Kidney tubule cell (primary cell): ENCODE measurements at places on chromosomes 1 and 21.

DNA sequence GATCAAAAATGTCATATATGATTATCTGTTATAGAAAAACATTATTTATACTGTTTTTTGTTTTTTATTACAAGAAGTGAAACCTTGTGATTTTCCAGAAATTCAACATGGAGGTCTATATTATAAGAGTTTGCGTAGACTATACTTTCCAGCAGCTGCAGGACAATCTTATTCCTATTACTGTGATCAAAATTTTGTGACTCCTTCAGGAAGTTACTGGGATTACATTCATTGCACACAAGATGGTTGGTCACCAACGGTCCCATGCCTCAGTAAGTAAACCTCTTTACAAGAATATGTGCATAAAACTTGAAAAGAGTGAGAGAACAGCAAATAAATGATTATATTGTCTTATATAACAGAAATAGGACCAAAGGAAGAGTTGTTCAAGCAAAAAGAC is 14.5 kb downstream of the CFHR4 start:
- no peak for DNase-seq

DNA sequence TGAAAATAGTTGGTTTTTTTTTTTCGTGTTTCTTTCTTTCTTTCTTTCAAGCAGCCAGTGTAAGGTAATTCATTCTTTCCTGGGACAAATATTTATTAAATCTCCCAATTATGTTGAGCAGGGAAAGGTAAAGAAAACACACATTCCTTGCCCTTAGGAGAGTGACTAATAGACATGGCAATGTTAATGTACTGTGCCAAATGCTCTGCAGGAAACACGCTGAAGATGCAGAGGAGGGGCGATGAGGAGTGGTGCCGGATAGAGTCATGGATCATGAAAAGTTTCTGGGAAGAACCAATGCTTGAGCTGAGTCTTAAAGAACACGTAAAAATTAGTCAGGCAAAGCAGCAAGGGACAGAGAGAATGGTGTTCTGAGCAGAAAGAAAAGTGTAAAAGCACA is 199.2 kb downstream of the DNM3 start:
- peak; percentile 73 for DNase-seq

- no peak for DNase-seq
Measured at GRCh38 chr1:228002792-228003191, 4.0 kb upstream of the WNT3A start.

GRCh38 chr1:12424793-12425192 is 193.2 kb downstream of the DHRS3 start:
- no peak for DNase-seq

DNA sequence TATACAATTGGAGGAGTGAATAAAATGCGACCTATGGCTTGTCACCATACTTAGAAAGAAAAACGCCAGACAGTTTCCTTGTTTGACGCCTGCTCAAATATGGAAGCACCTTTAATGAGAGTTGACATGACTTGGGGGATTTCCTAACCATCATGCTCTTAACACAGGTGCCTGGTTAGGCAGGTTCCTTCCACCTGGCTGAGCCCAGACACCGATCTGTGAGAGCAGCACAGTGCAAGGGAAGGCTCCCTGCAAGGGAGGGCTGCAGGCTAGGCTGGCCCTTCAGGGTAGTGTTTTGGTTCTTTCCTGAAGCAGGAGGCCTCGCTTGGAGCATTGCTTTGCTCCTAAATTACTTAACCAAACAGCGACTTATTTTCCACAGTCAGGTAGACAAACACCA is 24.6 kb upstream of the KLHDC8A start:
- DNase-seq = no peak

GRCh38 chr1:6688757-6689156 is 12.9 kb downstream of the DNAJC11 start:
- DNase-seq = no peak

- DNase-seq = no peak
Measured at GRCh38 chr1:203252678-203253077, 23.2 kb upstream of the CHIT1 start.

- DNase-seq = no peak
Measured at GRCh38 chr1:223022641-223023473, 120.2 kb downstream of the TLR5 start.

- no peak for DNase-seq
Measured at GRCh38 chr1:37146071-37146470, 111.8 kb upstream of the GRIK3 start.

DNA sequence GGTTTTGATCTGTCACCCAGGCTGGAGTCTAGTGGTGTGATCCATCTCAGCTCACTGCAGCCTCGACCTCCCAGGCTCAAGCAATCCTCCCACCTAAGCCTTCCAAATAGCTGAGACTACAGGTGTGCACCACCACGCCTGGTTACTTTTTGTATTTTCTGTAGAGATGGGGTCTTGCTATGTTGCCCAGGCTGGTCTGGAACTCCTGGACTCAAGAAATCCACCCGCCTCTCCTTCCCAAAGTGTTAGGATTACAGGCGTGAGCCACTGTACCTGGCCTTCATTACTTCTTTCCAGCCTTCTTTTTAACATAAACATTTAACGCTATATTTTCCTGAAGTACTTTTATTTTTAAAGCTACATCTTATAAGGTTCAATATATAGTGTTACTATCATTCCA is 18.4 kb upstream of the HMGCL start:
- no peak for DNase-seq

- DNase-seq = peak; percentile 84
Measured at GRCh38 chr1:8858888-8859706, 19.4 kb downstream of the ENO1 start.

DNA sequence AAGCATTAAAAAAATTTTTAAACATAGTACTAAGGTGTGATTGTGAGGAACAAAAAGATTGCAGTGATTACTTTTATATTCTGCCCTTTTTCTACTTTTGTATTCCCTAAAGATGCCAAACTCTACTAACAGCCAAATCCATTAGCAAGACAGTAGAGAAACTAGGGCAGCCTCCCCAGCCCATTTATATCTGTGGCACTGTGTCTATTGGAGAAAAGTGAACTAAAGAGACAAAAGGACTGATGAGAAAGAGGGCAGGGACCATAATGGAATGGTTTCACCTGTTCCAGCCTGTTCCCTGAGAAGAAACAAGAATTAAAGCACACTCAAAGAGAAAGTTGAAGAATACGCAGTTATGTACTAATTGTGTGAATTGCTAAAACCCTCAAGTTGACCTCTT is 56.6 kb downstream of the ATG4C start:
- no peak for DNase-seq

DNA sequence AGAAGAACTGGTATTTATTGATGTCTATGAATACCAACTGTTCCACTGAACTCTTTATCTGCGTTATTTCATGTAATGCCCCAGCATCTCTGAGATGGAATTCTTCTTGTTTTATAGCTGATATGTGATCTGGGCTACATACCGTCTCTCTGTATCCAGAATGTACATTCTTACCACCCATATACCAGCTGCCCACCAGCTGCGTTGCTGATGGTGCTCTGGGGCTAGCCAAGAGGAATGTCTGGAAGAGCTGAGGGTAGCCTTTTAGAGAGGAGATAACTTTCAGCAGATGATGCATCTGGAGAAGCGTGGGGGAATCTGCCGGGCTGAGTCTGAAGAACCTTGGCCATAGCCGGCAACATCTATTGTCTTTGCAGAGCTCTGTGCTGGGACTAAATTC is 137.5 kb downstream of the RYR2 start:
- DNase-seq = no peak

- DNase-seq = peak; percentile 63
Measured at GRCh38 chr1:192807211-192808162, 1.4 kb upstream of the RGS2 start.

- DNase-seq = no peak
Measured at GRCh38 chr1:18060366-18060765, 47.2 kb upstream of the IGSF21 start.

DNA sequence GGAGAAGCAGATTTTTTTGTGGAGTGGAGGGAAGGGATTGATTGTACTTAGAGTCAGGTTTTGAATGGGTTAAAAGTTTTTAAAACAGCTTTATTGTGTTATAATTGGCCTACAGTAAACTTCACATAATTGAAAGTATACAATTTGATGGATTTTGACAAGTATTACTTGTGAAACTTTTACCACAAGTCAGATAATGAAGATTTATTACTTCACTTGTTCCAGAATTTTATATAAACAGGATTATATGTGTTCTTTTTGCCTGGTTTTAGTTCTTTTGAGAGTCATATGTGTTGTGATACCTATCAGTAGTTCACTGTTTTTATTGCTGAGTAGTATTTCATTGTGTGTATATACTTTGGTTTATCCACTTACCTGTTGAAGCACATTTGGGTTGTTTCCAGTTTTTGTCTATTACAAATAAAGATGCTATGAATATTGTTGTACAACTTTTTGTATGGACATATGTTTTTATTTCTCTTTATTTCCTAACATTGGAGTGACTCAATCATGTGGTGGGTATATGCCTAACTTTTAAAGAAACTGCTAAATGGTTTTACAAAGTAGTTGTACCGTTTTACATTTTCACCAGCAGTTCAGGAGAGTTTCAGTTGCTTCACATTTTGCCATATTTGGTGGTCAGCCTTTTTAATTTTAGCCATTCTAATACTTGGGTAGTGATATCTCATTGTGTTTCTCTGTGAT is 71.0 kb downstream of the DYRK1A start:
- no peak for DNase-seq

DNA sequence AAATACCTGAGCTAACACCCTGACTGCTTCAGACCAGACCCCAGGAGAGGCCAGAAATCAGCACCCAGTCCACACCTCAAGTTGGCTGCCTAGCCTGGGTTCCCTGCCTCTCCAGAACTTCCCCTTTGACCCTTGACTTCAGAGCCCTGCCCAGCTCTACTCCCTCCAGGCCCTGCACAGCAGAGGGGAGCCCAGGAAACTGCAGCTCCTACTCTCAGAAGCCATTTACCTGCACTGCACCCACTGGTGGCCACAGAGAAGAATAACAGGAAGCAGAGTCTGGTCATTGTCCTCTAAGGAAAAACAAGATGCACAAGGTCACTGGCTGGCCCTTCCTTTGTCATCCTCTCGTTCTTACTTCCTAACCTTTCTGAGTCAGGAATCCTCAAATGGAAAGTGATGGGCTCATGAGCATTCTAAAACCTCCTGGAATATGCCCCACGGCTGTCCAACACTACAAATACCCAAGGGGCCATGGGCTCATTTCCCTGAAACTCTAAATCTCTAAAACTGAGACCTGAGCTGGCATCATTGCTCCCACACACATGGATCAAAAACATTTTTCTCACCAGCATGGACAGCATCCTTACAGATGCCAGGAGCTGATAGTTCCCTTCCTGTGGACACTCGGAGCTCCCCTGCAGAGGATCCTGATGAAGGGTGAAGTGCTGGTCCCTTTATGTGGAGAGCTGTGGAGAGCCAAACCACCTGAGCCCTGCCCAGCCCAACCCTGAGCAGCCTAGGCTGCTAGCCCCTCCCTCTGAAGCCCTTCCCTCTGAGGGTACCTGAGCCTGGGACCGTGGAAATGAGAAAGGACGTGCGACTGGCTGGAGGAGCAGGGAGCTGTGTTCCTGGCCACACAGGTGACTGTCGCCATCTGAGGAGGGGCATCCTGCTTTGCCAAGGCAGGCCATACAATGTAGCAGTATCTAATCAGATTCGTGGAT is at the start of gene ITLN2:
Gene ITLN2 (minus strand): TSS at position 652 of the 947 bp plus-strand sequence. CDS start 68 bp downstream, at position 584.
- peak; percentile 66 for DNase-seq

DNA sequence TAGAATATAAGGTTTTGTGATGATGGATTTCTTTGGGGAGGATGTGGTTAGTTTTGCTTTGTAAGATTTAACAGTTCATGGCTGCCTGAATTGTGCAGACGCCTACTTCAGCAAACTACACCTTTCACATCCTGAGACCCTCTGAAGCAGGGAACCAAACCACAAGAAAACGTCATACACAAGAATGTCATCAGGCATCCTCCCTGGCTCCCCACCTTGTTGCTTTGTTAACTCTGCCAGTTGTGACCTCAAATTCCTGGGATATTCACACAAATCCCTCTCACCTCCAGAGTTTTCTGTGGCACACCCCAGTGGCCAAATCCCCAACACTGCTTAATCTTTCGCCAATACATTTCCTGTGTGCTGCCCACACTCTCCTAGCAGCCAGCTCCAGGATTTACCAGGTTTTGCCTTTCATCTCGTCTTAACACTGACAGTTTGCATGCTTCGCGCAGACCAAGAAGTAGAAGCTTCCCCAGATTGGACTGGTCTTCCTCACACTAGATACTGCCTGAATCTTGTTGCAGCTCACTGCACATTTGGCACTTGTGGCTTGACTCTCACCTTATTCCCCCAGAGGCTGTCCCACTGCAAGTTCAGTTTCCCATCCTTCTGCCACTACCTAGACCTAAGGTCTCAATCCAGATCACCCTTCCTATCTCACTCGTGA is 51.1 kb upstream of the CTTNBP2NL start:
- DNase-seq = peak; percentile 7

DNA sequence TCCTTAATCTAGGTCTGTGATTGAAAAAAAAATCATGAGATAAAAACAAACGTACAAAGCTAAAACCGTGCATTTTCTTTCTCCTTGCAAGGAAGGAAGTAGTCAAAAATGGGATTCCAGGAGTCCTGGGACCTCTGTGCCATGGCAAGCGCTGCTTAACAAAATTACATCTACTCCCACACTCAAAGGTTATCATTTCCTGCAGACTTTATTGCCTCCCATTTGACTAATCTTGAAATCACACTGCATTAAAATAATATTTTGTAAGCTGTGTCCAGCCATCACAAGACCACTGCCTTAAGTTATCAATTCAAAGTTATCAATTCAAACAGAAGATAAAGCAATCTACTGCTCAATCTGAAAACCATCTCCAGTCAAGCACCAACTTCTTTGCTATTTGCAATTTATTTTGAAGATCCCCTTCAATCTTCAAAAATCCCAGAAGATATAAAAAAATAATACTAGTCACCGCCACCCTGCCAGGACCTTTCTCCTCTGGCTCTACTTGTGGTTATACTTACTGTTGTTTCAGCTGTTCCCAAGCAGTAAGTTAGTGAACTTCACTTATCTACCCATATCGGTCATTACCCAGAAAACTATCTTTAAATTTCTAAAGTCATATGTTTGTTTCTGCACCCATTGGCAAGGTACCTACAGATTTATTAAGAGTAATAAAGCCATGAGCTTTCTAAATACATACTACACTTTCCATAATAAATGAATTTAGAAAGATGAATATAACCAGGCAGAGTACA is 38.1 kb upstream of the RAP1GAP start:
- no peak for DNase-seq

GRCh38 chr1:20999525-21000244 is 177.0 kb downstream of the EIF4G3 start:
- no peak for DNase-seq

- peak; percentile 48 for DNase-seq
Measured at GRCh38 chr1:10909697-10910680, 102.5 kb upstream of the TARDBP start.

- no peak for DNase-seq
Measured at GRCh38 chr1:44524655-44525500, 119.8 kb downstream of the RNF220 start.

- peak; percentile 94 for DNase-seq
Measured at GRCh38 chr1:209409780-209410179, 173.7 kb upstream of the CAMK1G start.

- no peak for DNase-seq
Measured at GRCh38 chr1:212107481-212107880, 71.9 kb downstream of the DTL start.

DNA sequence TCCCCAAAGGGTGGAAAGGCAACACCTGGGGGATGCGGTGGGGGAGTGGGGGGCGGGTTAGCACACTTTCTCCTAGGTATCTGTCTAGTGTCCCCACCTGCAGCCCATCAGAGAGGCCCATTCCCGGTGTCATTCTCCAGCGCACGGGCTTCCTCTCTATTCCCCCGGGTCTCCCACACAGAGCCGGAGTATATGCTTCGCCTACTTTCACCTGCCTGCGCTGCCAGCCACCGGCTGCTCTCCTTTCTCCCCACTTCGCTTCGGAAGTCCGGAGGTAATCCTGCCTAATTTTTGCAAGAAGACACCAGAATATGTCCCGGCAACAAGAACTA is 852 bp downstream of the RGS7 start:
- no peak for DNase-seq
